T-helper 2 cell (primary cell): ENCODE measurements at places on chromosomes 7 and 10.

DNA sequence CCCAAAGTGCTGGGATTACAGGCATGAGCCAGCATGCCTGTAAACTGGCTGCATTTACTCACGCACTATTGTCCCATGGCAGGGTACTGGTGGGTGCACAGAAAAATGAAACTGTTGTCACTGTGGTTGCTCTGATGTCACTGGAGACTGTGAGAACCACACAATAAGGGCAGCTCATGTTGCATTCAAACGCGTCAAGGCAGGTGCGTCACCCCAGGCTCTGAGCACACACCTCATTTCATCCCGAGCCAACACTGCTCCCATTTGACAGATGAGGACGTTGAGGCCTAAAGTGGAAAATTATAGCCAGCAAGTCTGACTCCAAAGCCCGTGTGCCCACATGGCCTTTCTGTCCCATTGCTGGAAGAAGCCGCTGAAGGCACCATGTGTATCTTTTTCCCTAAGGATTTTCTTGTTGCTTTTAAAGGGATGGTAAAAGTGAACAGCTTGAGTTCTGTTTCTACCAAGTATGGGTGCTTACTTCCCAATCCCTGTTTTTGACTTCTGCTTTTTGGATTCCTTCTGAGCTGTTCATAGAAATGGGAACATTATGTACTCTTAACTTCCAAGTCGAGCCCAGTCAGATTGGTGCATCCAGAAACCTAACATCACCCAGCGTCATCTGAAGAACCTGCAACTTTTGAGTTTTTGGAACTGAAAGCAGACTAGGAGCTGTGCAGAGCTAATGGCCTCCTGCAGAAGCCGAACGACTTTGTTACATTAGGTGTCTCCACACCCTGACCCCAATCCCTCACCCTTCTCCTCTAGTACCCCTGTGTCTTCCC lies 60.1 kb upstream of the CARD11 start:
- DNase-seq: no peak

GRCh38 chr10:62081341-62082270 lies 180.1 kb downstream of the ARID5B start:
- no peak for DNase-seq

GRCh38 chr10:2222631-2223030 lies 485.3 kb upstream of the ADARB2 start:
- no peak for DNase-seq

DNA sequence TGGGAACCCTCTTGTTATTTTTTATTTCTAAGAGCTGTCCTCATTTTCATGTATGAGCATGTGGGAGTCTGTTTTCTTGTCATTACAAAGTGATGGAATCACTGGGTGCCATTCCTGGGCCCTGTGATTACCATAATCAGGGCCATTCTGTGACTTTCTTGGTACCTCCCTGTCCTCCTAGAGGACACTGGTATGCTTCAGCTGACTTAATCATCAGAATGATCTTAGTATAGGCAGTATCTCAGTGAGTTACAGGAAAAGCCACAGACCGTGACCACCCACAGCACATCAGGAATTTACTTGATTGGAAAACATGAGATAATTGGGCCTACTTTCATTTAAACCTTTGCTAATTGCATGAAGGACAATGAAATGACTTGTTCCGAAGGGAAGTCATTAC lies 7.2 kb downstream of the NOM1 start:
- DNase-seq: no peak

- no peak for DNase-seq
Measured at GRCh38 chr10:46543466-46544377, 12.7 kb downstream of the GPRIN2 start.

- no peak for DNase-seq
Measured at GRCh38 chr10:58994226-58995057, 182.0 kb upstream of the PHYHIPL start.

DNA sequence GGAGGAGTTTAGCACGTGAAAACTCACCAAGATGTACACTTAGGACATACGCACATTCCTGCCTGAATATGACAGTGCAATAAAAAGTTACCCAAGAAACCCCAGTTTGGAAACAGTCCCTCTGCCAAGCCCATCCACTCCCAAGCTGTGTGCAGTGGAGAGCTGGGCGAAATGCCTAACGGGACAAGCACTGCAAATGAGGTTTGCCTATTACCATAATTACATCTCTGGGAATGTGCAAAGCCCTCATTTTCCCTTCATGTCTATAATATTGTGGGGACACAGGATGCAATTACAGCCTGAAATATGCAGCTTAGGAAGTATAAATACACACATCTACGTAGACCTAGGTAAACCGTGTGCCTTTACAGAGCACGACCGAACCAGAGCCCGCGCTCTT lies 117.5 kb downstream of the PLXNA4 start:
- DNase-seq: no peak

- DNase-seq: no peak
Measured at GRCh38 chr10:17062955-17063484, 66.6 kb downstream of the CUBN start.

GRCh38 chr10:61635932-61636331 lies 26.8 kb upstream of the CABCOCO1 start:
- DNase-seq: no peak

GRCh38 chr10:133276435-133277201 lies at the start of gene ADAM8:
TSS of gene ADAM8 (minus strand) at chr10:133276868. CDS start at chr10:133276817, 51 bp downstream.
- peak; percentile 51 for DNase-seq

DNA sequence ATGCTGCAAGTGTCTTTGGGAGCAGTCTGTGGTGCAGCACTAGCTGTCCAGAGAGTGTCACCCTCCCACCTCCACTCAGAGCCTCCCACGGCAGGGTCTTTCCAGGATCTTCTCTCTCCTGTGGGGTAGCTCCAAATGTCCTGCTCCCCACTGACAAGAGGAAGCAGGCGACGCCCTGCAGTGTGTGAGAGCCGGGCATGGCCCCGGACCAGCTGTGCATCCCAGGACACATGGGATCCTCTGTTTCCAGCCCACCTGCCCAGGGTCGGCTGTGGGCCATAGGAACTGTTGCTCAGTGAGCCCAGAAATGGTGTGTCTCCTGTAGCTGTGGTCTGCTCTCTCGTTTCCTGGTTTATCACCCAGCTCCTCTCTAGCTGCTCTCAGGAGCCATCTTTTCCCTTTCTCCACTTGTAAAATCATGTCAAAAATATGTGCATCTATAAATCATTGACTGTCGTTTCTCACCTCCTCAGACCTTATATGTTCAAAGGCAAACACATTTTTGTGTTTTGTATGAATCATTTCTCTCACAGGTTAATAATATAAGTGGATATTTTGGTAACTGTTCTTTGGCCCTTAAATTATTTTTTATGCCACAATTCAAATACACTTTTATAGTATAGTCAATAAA lies 74.9 kb downstream of the VWC2 start:
- DNase-seq: no peak

DNA sequence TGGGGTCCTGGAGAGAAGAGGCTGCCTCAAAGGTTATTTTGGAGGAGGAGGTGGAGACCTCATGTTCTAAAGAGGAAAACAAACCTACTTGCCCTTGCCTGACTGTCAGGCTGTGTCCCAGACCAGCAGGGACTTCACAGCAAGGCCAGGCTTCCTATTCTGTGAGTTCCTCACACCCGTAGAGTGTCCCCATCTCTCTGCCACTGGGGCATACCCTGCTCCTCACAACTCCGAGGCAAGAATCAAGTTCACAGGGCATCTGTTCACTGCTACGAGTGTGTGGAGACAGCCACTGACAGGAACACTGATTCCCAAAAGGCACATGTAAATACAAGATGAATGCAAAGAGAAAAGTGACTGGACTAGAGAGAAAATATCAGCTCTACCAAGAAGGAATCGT lies 38.0 kb downstream of the PDE1C start:
- DNase-seq: no peak

DNA sequence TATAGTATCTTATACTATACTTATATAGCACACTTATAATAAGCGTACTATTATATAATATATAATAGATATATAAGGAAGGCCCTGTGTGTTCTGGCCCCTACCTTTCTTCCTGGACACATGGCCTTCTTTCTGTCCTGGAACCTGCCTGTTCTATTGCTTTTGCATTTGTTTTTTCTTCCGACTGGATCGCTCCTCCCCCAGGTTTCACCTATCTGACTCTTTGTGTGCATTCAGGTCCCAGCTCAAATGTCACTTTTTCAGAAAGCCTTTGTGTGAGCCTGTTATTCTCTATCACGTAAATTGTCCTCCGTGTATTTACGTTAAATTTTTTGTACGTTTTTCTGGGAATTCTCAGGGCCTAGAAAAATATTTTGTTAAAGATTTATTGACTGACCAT lies 2.9 kb upstream of the TRIM8 start:
- DNase-seq: no peak

DNA sequence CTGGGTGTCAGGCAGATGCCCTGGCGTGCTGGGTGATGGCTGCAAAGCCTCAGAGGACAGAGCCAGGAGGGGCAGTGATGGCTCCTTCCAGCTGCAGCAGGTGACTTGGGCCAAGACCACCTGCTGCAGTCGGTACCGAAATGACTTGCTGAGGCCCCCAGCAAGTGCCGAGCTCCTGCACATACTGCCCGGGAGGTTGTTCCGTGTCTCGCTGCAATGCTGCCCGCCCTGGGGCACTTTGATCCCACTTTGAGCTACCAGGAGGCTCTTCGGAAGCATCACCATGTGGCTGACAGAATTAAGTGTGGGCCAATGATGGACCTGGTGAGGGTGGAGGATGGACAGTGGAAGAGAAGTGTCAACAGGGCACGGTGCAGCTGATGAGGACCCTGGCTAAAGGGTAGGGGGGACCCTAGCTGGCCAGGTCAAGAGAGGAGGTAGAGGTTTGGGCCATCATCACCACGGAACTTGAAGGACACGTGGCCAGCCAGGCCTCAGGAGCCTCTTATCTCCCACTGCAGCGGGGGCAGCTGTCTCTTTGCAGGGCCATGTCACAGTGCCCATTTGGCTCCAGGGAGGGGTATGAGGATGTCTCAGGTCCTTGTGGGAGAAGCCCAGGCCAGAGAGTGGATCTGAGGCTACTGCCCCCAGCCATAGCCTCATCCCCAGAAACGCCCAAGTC lies 51.1 kb upstream of the NANOS1 start:
- DNase-seq: no peak

GRCh38 chr10:81104494-81104893 lies 566.8 kb downstream of the SH2D4B start:
- DNase-seq: no peak

DNA sequence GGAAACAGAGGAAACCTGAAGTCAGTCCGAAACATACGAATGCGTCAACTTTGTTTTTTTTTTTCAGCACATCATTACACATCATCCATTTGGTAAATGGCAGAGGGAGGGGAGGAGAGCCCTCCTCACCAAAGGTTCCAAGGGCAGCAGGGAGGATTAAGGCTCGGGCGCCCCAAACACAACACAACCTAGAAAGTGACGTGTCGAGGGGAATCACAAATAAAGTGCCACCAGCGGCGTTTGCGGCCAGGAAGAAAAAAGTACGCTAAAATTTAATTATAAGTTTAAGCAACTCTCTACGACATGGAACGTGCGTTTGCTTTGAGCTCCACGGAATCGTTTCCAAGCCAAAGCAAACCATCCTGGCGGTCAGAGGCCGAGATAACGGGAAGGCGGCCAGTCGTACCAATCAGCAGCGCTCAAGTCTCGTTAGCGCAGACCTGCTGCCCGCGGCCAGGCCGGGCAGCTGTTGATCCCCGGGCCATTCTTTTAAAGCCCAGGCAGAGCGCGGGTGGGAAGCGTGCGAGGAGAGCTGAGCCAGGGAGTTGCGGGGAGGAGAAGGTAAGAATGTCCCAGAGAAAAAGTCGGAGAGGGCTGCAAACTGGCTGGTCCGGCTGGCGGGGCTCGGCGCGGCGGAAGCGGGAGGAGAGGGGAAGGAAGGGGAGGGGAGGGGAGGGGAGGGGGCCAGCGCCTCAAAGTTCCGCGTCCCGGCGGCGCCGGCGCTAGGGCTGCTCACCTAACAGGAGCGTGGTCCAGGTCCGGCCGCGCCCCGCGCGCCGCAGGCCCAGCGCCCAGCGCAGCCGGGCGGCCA lies 719 bp downstream of the DPY19L1 start:
- peak; percentile 15 for DNase-seq

- no peak for DNase-seq
Measured at GRCh38 chr7:8200316-8200715, 61.7 kb downstream of the ICA1 start.

DNA sequence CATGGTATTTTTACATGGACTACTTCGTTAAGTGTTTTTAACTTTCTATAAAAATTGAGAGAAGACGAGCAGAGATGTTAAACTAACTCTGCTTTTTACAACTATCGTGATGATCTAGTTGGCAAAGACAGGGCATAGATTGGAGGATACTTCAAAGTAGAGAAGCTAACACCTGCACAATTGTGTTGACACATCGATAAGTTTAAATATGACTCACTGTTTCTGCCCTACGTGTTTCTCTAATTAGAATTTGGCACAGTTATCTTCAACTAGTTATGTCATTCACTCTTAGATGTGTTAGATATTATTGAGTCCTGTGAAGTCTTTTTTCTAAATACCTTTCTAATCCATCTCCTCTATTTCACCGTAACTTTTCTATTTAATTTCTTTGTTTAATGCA lies 68.5 kb upstream of the FERD3L start:
- no peak for DNase-seq

- no peak for DNase-seq
Measured at GRCh38 chr7:36986511-36986933, 262.2 kb upstream of the AOAH start.

DNA sequence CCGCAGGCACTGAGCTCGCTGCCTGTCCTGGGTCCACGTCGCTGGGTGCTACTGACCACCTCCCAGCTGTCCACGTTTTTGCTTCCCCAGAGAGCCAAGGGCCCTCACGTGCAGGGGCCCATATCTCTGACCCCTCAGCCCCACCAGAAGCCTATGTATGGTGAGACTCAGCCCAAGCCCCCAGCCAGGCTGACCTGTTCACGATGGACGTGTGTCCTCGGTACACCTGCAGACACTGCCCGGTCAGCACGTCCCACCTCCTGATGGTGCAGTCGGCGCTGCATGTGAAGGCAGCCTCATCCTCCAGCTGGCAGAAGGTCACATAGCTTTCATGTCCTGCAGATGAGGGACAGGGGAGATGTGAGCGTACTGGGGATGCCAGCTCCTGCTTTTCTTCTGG lies 9.9 kb downstream of the WDR86 start:
- no peak for DNase-seq

GRCh38 chr10:3757638-3758490 lies 27.1 kb downstream of the KLF6 start:
- no peak for DNase-seq

GRCh38 chr10:10830293-10830986 lies 187.2 kb upstream of the CELF2 start:
- no peak for DNase-seq

DNA sequence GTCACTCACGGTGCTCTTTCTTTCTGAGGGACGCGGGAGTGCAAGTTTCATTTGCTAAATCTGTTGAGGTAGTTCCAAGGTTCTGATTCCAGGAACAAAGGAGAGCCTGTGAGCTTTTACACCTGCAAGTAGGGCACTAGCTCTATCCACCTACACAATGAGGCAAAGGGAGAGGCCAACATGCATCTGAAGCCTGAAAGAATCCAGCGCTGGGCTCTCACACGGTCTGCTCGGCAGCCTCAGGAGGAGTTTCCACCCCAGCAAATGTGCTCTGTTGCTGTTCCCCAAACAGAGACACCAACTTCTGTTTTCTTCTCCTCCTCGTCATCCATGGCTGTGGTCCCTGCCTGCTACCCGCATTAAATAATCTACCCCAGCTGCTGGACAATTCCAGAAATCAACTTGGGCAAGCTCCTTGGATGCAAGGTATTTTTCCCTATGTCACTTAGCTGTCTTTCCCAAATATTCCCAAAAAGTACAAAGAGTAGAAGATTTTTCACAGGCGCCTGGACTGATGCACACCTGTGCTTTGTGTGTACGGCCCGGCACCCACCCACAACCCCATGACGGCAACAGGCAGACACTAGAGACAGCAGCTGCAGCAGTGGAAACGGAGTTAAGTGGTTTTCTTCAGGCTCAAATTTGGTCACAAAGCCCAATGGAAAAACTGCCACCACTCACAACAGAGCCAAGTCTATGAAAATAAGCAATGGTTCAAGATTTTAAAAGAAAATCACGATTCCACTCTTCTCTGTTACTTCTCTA lies 176.8 kb downstream of the ZMYND11 start:
- no peak for DNase-seq
